ENCODE measurements at places on chromosomes 4 and X.

- DNase-seq: no peak
Measured at GRCh38 chr4:183909801-183910200, 4.7 kb downstream of the STOX2 start.

DNA sequence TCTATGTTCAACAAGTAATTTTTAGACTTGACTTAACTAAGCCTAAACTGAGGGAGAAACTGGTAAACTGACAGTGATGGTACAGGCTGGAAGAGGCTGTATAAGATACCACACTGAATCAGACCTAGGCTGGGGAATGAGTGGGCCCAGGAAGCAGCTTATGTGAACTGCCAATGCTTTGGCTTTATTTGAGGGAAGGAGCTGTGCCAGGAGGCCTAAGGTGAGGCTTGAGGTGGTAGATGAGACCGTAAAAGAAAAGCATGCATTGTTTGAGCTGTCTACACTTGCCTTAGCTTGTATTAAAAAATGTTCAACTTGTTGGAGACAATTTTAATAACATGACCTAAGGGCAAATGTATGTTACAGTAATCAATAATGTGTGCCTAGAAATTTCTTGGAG lies 96.2 kb downstream of the RS1 start:
- no peak for DNase-seq

- DNase-seq: no peak
Measured at GRCh38 chrX:100747703-100748102, 15.8 kb upstream of the SYTL4 start.

DNA sequence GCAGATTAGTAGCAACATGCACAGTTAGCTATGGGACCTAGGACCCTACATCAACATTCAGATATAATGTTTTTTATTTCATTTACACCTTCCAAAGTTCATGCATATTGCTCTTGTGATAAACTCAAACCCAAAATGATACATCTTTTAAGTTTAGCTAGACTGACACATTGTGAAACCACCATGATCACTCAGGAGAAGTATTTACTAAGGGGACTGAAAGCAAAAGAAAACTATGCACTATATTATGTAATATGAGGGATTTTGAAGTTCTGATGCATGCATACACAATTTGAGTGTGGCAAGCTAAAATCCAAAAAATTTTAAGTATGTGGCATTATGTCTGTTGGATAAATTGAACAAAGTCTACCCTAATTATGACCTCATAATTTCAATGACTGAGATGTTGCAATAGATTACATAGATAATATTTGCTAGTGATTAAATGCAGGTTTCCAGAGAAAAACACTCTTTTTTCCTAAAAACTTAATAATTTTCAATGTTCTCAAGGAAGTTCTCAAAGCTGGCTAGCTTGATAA lies 914.8 kb upstream of the GRIA3 start:
- DNase-seq: no peak

- no peak for DNase-seq
Measured at GRCh38 chr4:165312506-165312905, 15.0 kb upstream of the MSMO1 start.

DNA sequence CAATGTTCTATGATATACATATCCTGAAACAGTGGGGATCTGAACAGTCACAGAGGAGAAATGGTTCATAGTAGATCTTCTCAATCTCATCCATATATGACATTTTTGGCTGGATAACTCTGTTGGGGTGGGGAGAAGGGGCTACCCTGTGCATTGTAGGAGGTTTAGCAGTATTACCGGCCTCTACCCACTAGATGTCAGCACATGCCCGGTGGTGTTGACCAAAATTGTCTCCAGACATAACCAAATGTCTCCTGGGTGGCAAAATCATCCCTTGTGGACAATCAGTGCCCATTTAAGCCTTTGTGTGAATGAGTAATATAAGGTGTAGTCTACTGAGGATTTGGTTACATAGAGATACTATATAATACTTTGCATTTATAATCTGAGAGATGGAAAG lies 89.9 kb downstream of the PLS3 start:
- peak; percentile 4 for DNase-seq

GRCh38 chr4:27577951-27578350 lies 717.3 kb downstream of the STIM2 start:
- DNase-seq: no peak

- DNase-seq: no peak
Measured at GRCh38 chr4:186227221-186227620, at the start of gene KLKB1. TSS of gene KLKB1 (plus strand) at chr4:186227507. CDS start at chr4:186228196, 689 bp downstream.

DNA sequence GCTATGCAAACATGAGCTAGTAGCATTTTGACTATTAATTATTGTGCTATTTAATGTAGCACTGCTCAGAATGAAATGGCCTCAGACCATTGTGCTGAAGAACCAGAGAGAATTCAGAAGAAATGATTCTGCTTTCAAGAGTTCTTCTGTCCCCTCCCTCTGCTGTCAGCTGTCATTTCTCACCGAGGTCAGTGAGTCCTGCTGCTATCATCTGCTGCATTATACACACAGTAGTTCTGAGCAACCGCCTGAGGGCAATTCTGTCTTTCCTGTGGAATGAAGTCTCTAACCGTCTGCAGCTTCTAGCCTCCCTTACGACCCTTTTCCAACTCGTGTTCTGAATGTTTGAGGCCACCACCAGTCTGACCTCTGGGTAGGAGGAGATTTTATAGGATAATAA lies 249.4 kb downstream of the HNRNPD start:
- DNase-seq: no peak

DNA sequence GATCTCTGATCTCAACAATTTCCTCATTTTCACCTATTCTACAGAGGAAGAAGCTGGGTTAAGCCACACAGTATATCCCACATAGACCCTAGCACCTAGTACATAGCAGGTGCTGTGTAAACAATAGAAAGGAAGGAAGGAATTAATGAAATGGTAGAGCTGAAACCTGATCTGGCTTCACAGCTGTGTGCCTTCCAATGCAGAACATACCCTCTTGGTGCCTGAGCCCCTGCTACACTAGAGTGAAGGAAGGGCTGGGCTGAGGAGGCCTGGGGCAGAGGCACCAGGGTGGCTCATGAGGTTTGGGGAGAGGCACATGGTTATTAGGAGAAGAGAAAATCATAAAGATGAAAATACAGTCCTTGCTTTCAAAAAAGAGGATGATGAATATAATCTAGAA lies 21.3 kb downstream of the LRRC66 start:
- no peak for DNase-seq

DNA sequence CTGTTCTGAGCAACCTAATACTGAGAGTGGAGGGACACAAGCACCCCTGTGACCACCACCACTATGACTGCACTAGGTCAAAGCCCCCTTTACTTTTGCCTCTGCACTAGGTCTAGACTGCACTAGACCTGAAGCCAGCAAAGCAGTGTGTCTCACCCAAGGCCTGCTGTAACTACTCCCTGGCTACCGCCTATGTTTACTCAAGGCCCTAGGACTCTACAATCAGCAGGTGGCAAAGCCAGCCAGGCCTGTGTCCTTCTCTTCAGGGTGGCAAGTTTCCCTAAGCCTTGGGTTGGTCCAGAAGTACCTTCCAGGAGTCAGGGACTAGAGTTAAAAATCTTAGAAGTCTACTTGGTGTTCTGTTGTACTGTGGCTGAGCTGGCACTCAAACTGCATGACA lies 15.9 kb downstream of the RAB33B start:
- no peak for DNase-seq

DNA sequence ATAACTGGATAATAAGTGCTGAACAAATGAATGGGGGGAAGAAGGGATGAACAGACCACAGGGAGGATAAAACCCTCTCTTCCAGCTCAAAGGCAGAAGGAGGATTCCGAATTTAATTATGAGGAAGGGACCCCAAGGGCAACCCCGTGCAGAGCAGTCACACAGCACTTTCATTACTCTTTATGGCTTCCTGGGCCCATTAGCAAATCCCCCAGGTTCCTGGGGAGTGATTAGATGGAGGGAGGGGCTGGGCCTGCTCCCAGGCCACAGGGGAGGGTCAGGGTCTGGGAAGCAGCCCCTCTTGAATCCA lies 67.1 kb downstream of the PPP2R2C start:
- no peak for DNase-seq

DNA sequence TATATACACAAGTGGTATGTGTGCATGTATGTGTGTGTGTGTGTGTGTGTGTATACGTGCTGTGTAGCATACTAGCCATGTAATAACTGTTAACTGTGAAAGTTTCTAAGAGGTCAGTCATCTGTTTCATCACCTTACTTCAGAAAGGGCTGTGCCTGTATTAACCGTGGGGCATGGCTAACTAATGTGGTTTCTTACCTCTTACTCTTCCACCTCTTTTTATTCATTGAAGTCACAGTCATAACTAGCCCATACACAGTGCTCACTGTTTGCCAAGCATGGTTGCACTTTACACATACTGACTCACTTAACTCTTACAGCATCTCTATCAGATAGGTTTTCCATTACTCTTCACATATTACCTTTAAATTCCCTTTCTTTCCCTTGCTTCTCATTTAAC lies 23.7 kb upstream of the LRAT start:
- DNase-seq: no peak

DNA sequence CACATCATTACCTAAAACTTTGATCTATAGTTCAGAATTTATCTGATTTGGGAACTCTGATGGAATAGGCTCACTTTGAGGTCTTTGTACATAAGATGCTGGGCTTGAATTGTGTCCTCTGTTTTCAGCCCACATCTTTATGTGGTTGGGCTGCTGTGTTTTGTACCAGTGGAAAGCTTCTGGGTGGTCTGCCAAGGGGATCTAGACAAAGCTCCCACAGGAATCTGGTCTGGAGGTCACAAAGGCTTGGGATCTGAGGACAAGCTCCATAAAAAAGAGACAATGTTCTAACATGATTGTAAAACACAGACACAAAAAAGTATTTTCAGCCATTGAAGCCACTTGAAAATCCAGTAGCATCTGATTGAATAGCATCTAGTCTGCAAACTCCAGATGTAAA lies 393.5 kb upstream of the PITX2 start:
- DNase-seq: no peak

DNA sequence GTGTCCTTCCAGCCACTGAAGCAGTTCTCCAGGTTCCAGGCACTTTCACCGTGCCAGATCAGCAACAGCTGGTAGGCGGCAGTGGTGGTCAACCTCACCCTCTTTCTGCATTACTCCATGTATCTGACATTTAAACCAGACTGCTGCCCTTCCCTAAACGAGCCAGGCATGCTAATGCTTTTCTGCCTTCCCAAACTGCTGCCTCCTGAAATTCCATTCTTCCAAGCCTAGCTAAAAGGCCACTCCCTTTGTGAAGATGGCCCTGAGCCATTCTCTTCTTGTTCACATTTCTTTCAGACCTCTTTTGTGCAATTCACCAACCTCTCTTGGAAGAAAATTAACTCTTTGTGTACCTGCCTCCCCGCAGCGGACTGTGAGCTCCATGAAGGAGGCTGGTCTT lies 73.7 kb downstream of the CHST7 start:
- no peak for DNase-seq

DNA sequence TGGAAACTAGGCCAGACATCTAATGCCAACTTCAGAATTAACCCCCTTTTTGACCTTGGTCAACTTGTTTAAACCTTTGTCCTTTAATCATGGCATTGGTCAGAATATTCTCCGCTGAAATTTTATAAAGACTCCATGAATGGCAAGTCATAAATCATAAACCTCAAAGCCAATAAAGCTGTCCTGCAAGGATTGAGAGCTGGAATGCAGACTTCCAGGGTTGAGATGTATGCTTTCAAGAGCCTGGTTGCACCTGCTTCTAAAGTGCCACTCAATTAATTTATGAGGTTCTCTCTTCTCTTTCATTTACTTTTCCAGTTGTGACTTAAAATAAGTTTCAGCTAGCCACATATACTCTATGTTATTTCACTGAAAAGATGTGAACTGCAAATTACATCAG lies 136.2 kb upstream of the HCCS start:
- DNase-seq: no peak

DNA sequence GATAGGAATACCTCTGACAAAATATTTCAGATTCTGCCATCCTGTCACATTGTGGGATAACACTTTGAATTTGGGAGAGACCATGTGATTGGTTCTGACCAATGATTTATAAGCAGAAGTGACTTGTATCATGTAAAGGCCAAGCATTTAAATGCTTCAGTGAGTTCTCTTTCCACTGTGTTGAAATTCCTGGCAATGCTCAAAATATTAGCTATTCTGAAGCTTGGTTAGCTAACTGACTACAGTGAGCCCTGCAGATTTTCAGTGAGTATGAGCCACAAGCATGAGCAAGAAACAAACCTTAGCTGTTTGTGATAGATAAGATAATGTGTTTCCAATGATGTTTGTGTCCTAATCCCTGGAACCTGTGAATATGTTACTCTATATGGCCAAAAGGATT lies 562.8 kb upstream of the AADAT start:
- no peak for DNase-seq

GRCh38 chr4:14792702-14793227 lies 209.5 kb upstream of the CPEB2 start:
- no peak for DNase-seq

- no peak for DNase-seq
Measured at GRCh38 chrX:22073928-22074327, 41.8 kb downstream of the PHEX start.

DNA sequence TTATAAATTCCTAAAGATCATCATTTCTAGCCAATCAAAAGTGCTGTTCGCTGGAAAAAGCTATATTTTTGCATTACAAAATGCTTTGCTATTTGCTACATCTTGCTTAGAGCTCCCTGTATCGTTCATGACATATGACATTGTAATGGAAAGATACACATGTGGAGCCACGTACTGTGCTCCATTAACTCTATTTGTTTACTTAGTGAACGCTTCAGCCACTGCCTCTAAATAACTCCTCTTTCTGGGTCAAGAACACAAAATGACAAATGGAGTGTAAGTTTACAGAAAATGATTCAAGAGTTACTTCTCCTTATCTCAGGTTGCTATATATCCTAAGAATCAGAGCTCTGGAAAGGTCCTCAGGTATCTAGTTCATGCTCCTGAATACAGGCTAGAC lies 329.1 kb upstream of the SMIM31 start:
- DNase-seq: no peak

DNA sequence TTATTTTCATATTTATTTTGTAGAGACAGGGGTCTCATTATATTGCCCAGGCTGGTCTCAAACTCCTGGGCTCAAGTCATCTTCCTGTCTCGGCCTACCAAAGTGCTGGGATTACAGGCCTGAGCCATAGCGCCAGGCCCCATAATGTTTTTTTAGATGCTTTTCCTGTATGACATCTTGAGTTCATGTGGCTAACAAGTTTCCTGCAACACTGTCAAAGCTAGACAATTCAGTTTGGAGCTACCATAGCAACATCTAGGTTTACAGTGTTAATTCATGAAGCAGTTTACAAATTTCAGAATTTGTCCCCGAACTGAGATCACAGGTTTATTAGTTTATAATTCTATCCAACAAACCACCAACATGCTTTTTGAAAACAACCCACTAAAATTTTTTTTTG lies 6.4 kb upstream of the IL13RA2 start:
- no peak for DNase-seq

GRCh38 chr4:14562901-14563300 lies 439.4 kb upstream of the CPEB2 start:
- no peak for DNase-seq

DNA sequence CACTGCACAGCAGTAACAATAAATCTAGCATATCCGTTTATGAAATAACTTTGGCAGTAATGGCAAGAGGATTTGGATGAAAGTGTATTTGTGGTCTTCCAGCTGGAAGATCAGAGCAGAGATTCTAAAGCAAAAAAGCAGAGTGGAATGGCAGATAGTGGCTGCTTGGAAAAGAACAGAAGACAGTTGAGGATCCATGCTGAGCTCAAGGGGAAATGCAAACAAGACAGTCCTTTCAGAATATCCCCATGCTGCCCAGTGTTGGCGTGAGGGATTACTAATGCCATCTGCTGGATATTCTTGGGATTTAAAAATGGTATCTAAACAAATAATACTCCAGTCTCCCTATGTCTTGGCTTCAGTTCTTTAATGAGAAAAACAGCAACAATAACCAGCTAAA lies 629.1 kb upstream of the ATOH1 start:
- DNase-seq: no peak
